ENCODE measurements at places on chromosomes 2 and 18. TPM values are rescaled to one million over a fixed set of nuclear protein-coding genes. Genes with fewer than 3 reads are reported as not detected.

The SYT4 gene
- total RNA-seq = not detected

- H3K27ac ChIP-seq = no peak overlapping the region
- no peak for DNase-seq
- H3K27me3 ChIP-seq = no peaks in the 10 kb centered on the region
- no peak overlapping the region for H3K4me3 ChIP-seq
These were observed 60.7 kb downstream of the PRELID3A start for GRCh38 chr18:12468445-12468844.

The SLC8A1 gene
- total RNA-seq = 28.2 TPM

GRCh38 chr2:84085562-84085961 is 373.5 kb downstream of the SUCLG1 start:
- no peaks in the 10 kb centered on the region for H3K36me3 ChIP-seq
- H3K27ac ChIP-seq = no peak overlapping the region
- DNase-seq = no peak
- H3K27me3 ChIP-seq = no peaks in the 10 kb centered on the region
- no peak overlapping the region for H3K4me3 ChIP-seq
- H3K4me1 ChIP-seq = no peaks in the 10 kb centered on the region

The LRRTM1 gene
- not detected for total RNA-seq

- no peaks in the 10 kb centered on the region for H3K27me3 ChIP-seq
- no peaks in the 10 kb centered on the region for H3K4me1 ChIP-seq
- DNase-seq = peak; percentile 84
These were observed 523 bp downstream of the KCTD1 start for GRCh38 chr18:26547646-26548414.

GRCh38 chr2:86000131-86000937 is 105.4 kb downstream of the POLR1A start:
- H3K36me3 ChIP-seq = no peaks in the 10 kb centered on the region
- no peaks in the 10 kb centered on the region for H3K27me3 ChIP-seq
- no peaks in the 10 kb centered on the region for H3K4me1 ChIP-seq
- no peak overlapping the region for H3K4me3 ChIP-seq
- no peak overlapping the region for H3K27ac ChIP-seq

- no peak for DNase-seq
- no peaks in the 10 kb centered on the region for H3K36me3 ChIP-seq
- no peaks in the 10 kb centered on the region for H3K27me3 ChIP-seq
- H3K4me3 ChIP-seq = no peak overlapping the region
- H3K27ac ChIP-seq = no peak overlapping the region
These were observed 48.2 kb upstream of the B3GNT2 start for GRCh38 chr2:62147610-62148301.

GRCh38 chr2:110827511-110827910 is 95.1 kb downstream of the ACOXL start:
- no peak overlapping the region for H3K27ac ChIP-seq
- no peaks in the 10 kb centered on the region for H3K4me1 ChIP-seq
- DNase-seq = no peak
- H3K36me3 ChIP-seq = no peaks in the 10 kb centered on the region
- no peak overlapping the region for H3K4me3 ChIP-seq

DNA sequence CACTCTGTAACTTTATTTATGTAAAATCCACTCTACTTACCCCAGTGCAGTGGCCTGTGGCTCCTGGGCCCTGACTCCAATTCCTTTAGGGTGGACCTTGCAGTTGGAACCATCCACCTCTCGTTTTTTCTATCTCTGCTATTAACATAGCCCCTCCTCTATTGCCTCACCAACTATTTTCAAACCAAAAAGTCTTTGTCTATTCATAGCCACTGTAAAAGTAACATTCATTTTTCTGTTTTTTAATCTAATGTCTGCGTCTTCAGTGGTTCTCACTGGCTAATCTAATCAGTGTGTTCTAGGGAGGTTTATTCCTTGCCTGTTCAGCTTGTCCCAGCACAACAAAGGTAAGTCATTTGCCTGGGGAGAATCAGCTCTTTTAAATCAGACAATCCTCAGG is at the start of gene SLC4A5:
Gene SLC4A5 (minus strand): TSS at position 101 of the 400 bp plus-strand sequence. CDS start 28,393 bp downstream, outside the sequence.
- H3K36me3 ChIP-seq = no peaks in the 10 kb centered on the region
- H3K27ac ChIP-seq = no peak within 1 kb of the TSS
- DNase-seq = no peak
- H3K27me3 ChIP-seq = no peaks in the 10 kb centered on the region
- no peaks in the 10 kb centered on the region for H3K4me1 ChIP-seq

The BBS5 gene
- 14.7 TPM for total RNA-seq
